ENCODE measurements at places on chromosomes 2 and 18.
A peak's percentile ranks its signal among the peaks of the same experiment; 100 is the strongest.

GRCh38 chr2:163611557-163611906 lies 124.3 kb downstream of the FIGN start:
- no peak for DNase-seq

GRCh38 chr2:8119782-8120505 lies 561.9 kb upstream of the ID2 start:
- no peak for DNase-seq

DNA sequence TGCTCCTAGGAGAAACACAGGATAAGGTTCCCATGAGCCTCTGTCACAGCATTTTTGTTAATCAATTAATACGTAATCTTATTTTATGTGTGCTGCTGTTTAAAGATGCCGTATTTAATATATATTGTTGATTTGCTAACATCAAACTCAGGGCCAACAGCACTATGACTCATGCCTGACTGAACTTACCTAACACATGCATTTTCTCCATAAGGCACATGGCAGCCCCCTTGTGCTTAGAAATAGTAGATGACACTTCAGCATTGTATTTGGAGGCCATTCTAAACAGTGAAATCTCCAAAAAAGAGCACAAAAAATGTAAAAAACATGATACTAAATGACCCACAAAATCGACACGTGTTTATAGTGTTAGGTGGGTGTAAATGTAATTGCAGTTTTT lies 314.8 kb downstream of the MYCN start:
- DNase-seq, result no peak

- DNase-seq, result no peak
Measured at GRCh38 chr2:137336067-137336466, 570.7 kb downstream of the THSD7B start.

- peak; percentile 19 for DNase-seq
Measured at GRCh38 chr2:73175663-73176204, 26.6 kb upstream of the NOTO start.

GRCh38 chr2:33204945-33205344 lies 258.2 kb downstream of the LTBP1 start:
- no peak for DNase-seq

- no peak for DNase-seq
Measured at GRCh38 chr2:216517447-216518225, 19.0 kb downstream of the RPL37A start.

- no peak for DNase-seq
Measured at GRCh38 chr2:905091-905832, 45.4 kb upstream of the SNTG2 start.

DNA sequence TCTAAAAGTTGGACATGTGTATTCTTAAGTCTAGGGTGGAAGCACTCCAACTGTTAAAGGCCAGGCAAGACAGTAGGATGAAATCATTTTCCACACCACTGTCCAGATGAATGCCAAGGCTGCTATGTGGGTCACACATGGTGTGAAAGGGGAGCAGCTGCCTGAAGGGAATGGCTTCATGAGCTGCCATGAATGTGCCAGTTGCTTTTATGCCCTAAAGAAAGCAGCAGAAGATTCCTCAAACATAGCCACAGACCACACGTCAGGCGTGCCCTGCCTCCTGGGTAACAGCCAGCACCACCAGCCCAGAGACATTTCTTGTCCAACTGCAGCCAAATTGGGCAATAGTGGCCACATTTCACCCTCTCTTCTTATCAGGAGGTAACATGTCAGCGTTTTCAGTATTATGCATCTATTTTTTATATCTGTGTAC lies 130.2 kb downstream of the MTCL1 start:
- no peak for DNase-seq

GRCh38 chr18:46759890-46760289 lies 3.0 kb upstream of the ST8SIA5 start:
- DNase-seq, result peak; percentile 36

DNA sequence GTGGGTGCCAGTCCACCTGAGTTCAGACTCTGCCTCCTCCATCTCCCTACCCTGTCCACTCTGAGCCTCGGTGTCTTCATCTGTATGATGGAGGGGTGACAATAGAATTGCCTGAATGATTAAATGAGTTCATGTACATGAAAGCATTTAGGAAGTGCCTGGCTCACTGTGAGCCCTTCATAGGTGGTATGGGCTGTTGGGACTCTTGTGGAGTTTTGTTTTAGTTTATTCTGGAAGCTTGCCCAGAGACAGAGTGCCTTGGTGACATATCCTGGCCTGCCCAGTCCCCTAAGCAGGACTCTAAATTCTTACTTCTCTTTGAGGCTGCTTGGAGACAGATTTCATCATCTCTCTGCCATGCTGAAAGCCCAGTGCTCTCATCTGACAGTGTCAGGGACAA lies 24.5 kb upstream of the GIGYF2 start:
- DNase-seq, result no peak

DNA sequence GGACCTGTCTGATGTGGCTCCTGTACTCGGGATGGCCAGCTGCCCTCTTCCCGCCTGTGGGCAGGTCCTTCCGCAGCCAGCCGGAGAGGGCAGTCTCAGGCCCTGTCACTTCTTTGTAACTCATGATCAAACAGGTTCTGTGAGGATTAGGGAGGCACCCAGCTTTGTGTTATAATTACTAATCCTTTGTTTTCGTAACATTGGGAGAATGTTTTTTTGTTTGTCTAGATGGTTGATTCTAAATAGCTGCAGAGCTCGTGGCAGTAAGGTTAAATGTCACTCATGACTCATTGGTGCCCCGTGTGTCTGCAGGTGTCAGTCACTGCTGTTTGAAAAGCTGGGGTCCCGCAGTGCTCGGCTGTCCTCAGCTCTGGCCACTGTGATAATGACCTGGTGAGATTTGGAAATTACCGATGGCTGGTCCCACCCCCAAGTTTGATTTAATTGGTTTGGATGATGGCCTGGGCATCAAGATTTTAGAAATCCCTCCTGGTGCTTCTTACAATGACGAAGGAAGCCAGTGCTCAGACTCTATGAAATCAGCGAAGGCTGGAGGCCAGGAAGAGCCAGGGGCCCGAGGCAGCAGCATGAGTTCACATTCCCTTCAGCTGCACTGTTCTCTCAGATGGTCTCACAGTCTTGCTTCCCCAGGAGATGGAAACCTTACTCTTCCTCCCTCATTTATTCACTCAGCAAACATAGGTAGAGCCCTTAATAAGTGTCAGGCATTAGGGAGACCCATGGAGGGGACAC lies 172.8 kb downstream of the VAPA start:
- DNase-seq, result no peak

DNA sequence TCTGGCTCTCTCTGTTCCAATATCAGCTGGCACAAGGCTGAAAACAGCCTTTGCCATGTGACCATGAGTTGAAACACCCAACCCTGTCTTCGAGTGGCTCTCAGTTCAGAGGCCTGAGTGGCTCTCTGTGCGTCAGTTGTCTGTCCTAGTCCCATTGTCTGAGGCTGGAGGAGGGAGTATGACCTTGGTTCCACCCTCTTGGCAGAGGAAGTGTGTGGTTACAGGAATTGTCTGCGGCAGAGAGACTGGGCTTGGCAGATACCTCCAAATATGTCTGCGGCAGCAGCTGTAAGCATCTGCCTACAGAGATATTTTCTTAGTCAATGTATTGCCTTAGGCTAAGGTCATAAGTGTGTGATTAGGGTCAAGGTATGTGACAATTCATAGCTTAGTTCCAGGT lies 32.6 kb downstream of the CNGA3 start:
- DNase-seq, result no peak
